Colonic mucosa (tissue), 4 donors: ENCODE measurements at places on chromosomes 1 and 21.

DNA sequence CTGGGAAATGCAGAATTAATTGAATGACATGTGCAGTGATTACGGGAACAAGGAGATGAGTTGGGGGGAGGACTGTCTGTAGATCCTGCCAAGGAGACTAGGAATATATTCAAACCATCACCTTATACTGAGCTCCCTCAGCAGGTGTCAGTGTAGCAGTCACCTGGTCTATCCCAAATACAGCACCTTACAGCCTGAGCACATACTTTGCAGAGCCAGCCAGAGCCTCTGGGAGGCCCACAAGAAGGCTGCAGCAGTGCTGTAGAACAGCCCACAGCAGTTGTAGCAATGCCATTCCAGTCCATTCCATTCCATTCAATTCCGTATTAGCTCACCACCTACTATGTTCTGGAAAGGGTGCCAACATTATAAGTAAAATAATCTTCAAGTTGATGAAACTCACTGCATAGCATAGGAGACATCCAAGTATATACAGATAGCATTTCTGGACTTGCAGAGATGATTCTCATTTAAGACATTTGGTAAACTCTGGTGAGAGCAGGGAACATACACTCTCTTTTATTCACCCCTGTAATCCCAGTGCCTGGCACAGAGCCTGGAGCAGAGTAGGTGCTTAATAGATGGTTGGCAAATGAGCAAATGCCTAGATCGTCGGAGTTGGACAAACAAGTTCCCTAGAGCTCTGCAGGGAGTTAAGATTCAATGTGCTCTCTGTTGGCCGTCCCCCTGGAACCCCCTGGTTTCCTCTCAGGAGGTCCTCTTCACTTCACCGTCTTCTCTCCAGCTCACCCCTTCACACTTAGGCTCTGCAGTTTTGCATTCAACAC is 44.7 kb downstream of the KCNC4 start:
- H3K36me3 ChIP-seq, result no peaks in the 10 kb centered on the region
- no peaks in the 10 kb centered on the region for H3K27me3 ChIP-seq
- H3K4me1 ChIP-seq, result no peaks in the 10 kb centered on the region
- DNase-seq, result no peak
- H3K27ac ChIP-seq, result no peak overlapping the region

DNA sequence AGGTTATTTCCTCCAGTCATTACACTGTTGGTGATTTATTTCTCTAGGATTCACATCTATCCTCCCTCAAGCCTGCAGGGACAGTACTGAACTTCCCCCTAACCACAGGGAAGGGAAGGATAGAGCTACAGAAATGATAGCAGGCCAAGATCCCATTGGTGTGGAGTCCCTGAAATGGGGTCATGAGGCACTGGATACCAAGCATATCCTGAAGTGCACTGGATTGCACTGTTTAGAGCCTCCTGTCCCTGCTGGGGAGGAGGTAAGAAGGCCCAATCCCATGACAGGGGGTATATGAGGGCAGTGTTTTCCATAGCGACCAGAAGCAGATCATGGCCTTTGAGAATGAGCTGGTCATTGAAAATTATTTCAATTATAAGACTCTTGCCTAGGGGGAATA is 56.8 kb downstream of the C1orf21 start:
- H3K27ac ChIP-seq, result no peak overlapping the region
- peaks cover 4% of the 10 kb centered on the region for H3K4me1 ChIP-seq

GRCh38 chr1:215290018-215290417 is 207.5 kb downstream of the KCNK2 start:
- no peaks in the 10 kb centered on the region for H3K27me3 ChIP-seq
- no peaks in the 10 kb centered on the region for H3K4me1 ChIP-seq
- DNase-seq, result no peak
- H3K36me3 ChIP-seq, result no peaks in the 10 kb centered on the region

GRCh38 chr1:112536561-112536960 is 27.8 kb downstream of the WNT2B start:
- no peaks in the 10 kb centered on the region for H3K4me1 ChIP-seq
- H3K27me3 ChIP-seq, result no peaks in the 10 kb centered on the region
- H3K4me3 ChIP-seq, result no peak overlapping the region
- no peak overlapping the region for H3K27ac ChIP-seq

DNA sequence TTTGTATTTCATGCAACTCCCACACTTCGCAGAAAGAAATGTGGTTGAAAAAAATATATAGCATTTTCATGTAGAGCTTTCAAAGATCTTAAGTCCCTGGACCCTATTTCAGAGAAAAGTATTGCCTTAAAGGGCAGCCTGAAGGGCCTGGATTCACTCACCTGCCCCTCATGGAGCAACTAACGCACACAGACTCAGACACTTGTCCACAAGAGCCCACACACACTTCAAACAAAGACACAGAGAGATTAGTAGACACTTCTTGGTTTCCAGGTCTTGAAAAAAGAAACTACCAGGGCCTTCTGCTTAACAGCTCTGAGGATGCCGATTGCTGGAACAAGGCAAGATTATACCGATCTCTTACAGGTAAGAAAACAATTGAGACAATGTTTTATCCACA is 122.2 kb downstream of the ZBTB18 start:
- H3K4me1 ChIP-seq, result no peaks in the 10 kb centered on the region
- DNase-seq, result no peak
- H3K27me3 ChIP-seq, result no peaks in the 10 kb centered on the region
- H3K36me3 ChIP-seq, result no peaks in the 10 kb centered on the region

GRCh38 chr21:29382030-29382654 is 83.4 kb downstream of the BACH1 start:
- H3K27me3 ChIP-seq, result no peaks in the 10 kb centered on the region
- H3K4me3 ChIP-seq, result no peak overlapping the region
- H3K27ac ChIP-seq, result no peak overlapping the region
- DNase-seq, result no peak
- no peaks in the 10 kb centered on the region for H3K36me3 ChIP-seq

- no peaks in the 10 kb centered on the region for H3K36me3 ChIP-seq
- DNase-seq, result no peak
- no peak overlapping the region for H3K27ac ChIP-seq
- no peak overlapping the region for H3K4me3 ChIP-seq
Observed at GRCh38 chr1:119859647-119860046, 36.7 kb downstream of the ADAM30 start.

DNA sequence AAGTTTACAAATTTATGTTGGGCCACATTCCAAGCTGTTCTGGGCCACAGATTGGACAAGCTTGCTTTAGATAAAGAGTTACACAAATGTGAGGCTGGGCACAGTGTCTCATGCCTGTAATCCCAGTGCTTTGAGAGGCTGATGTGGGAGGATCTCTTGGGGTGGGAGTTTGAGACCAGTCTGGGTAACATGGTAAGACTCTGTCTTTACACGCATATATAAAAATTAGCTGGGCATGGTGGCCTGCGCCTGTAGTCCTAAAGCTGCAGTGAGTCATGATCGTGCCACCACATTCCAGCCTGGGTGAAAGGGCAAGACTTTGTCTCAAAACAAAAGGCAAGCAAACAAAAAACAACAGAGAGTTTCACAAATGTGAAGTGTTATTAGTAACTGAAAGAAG is 5.9 kb upstream of the VCAM1 start:
- H3K36me3 ChIP-seq, result no peaks in the 10 kb centered on the region
- no peak for DNase-seq
- H3K4me1 ChIP-seq, result no peaks in the 10 kb centered on the region
- no peaks in the 10 kb centered on the region for H3K27me3 ChIP-seq
- no peak overlapping the region for H3K27ac ChIP-seq

DNA sequence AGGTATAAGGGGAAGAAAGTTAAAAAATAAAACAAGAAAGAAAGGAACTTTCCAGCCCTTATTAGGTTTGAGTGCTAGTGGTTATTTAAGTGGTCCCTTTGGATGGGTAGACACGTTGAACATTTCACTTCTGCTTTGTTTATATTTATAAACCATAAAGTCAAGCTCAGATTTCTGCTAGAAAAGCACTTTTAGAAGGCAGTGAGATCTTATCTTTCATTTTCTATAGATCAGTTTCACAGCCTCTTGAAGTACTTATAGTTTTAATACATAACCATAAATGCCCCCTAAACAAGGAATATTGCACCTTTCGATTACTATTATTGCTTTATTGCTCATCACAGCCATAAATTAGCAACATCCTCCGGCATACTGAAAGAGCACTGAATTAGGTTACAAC is 446.8 kb upstream of the PLXNA2 start:
- no peak overlapping the region for H3K4me3 ChIP-seq
- H3K27me3 ChIP-seq, result no peaks in the 10 kb centered on the region
- H3K4me1 ChIP-seq, result no peaks in the 10 kb centered on the region
- no peaks in the 10 kb centered on the region for H3K36me3 ChIP-seq

DNA sequence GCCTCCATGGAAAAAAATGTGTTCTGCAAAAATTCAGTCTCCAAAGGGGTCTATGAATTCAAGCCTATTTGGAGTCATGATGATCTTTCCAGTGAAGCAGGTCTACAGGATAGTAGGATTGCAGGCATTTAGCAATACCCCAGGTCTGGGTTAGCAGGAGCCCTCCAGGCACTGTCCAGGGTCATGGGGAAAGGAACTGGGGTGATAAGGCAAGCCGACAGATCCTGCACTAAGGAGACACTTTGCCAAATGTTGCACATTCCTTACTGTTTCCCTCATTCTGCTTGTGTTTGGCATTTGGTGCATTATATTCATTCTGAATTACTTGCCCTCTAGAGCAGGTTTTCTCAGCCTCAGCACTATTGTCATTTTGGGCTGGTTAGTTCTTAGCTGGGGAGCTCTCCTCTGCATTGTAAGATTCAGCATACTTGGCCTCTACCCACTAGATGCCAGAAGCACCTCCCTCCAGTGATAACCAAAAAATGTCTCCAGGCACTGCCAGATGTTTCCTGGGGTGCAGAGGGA is 333.3 kb upstream of the PLXNA2 start:
- H3K27ac ChIP-seq, result no peak overlapping the region
- no peak for DNase-seq
- no peaks in the 10 kb centered on the region for H3K4me1 ChIP-seq
- no peaks in the 10 kb centered on the region for H3K36me3 ChIP-seq
- no peak overlapping the region for H3K4me3 ChIP-seq

DNA sequence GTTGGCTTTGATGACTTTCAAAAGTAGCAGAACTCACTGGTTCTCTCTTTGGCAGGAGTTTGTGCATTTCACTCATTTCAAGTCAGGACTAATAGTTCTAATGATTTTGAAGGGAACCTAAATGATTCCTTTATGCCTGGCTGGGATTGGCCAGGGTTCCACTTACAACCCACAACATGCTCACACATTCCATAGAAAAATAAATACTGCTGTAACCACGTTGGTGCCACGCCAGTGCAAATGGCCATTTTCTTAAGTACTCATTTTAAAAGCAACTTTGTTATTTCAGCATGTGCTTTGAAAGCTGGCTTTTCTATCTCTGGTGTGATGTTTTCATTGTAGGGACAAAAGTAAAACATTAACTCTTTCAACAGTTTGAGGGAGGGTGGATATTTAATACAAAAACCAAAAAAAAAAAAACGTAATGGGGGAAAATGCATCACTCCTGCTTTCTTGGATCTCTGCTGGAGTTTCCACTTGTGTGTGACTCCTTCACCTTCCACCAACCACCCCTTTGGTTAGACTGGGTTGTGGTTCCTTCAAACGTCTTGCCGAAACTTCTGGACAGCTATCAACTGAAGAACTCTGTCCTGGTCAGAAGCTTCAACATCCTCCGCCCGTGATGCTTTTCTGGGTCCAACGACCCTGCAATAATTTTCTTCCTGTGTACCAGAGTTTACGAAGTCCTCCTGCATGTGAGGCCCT is 300.4 kb upstream of the RUNX1 start:
- no peaks in the 10 kb centered on the region for H3K27me3 ChIP-seq
- H3K4me1 ChIP-seq, result no peaks in the 10 kb centered on the region
- H3K36me3 ChIP-seq, result no peaks in the 10 kb centered on the region
- H3K4me3 ChIP-seq, result no peak overlapping the region
- no peak for DNase-seq

- no peak for DNase-seq
- no peak overlapping the region for H3K27ac ChIP-seq
- H3K4me3 ChIP-seq, result no peak overlapping the region
- H3K27me3 ChIP-seq, result no peaks in the 10 kb centered on the region
Observed at GRCh38 chr1:161858271-161858670, 92.2 kb downstream of the ATF6 start.

- no peaks in the 10 kb centered on the region for H3K4me1 ChIP-seq
- no peak overlapping the region for H3K4me3 ChIP-seq
- DNase-seq, result peak; percentile 52
Observed at GRCh38 chr1:6052543-6053205, 7.0 kb downstream of the KCNAB2 start.

DNA sequence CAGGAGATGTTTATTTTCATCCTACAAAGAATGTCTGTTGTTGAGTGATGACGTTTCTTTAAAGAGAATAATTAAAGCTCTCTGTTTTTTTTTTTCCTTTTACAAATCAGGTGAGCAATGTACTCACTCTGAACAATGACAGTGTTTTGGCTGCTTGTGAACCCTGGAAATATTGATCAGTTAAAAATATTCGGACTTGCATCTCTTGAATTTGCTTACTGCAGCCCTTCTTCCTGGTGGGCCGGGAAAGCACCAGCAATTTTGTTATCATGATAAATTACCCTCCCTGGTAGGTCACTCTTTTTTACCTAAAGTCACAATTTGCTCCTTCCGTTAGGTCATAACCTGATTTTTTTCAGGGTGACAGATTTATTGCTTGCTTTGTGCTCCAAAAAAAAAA is 72.3 kb upstream of the NR5A2 start:
- no peaks in the 10 kb centered on the region for H3K27me3 ChIP-seq
- H3K4me1 ChIP-seq, result no peaks in the 10 kb centered on the region
- H3K4me3 ChIP-seq, result no peak overlapping the region
- H3K27ac ChIP-seq, result no peak overlapping the region
- no peak for DNase-seq

DNA sequence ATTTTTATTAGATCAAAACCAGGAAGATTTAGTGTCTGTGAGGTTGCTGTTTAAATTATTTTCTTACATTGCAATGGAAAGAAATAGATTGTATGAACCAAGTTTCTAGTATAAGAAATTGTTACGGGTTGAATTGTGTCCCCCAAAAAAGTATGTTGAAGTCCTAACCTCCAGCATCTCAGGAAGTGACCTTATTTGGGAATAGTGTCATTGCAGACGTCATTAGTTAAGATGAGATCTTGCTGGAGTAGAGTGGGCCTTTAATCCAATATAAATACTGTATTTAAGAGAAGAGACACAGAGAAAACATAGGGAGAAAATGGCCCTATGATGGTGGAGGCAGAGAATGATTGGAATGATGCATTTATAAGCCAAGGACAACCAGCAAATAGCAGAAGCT is 188.7 kb upstream of the SAMSN1 start:
- DNase-seq, result no peak
- H3K4me3 ChIP-seq, result no peak overlapping the region
- no peak overlapping the region for H3K27ac ChIP-seq

DNA sequence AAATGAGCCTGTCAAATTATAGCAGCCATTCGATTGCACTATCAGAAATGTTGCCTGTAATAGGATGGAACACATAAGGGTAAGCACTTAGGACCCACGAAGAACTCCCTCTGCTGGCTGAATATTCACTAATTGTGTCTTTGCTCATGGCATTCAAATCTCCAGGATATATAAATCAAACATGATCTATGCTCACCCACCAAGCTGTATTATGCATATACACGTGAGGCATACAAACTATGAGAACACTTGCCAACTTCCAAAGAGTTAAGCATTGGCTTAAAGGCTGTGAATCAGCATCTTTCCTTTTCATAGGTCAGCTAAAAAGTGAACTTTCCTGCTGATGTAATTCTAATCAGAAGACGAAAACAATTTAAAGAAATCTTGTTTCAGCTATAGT is 34.5 kb downstream of the TMPRSS15 start:
- H3K27ac ChIP-seq, result no peak overlapping the region
- H3K36me3 ChIP-seq, result no peaks in the 10 kb centered on the region
- no peak for DNase-seq
- H3K4me3 ChIP-seq, result no peak overlapping the region
